ENCODE measurements at places on chromosomes 4 and X.

- no peak for DNase-seq
Observed at GRCh38 chrX:130295519-130296296, 27.0 kb upstream of the ZNF280C start.

- DNase-seq: no peak
Observed at GRCh38 chr4:148225639-148226038, 216.6 kb downstream of the NR3C2 start.

DNA sequence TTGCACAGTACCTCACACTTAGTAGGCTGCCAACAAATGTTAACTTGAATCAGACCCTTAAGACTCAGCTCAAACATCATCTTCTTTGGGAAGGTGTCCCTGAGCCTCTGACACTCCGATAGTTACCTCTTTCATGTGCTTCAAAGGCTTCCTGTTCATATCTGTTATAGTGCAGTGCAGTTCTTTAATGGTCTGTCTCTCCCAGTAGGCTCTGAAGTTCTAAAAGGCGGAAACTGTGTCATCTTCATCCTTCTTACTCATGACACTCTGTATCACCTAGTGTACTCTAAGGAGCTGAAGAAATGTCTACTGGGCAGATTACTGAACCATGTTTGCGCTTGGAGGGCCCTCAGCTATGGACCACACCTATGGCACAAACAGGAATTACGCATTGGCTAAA is 2.1 kb upstream of the DIAPH2 start:
- DNase-seq: no peak

- DNase-seq: peak; percentile 91
Observed at GRCh38 chr4:105181259-105181658, 34.6 kb downstream of the TET2 start.

DNA sequence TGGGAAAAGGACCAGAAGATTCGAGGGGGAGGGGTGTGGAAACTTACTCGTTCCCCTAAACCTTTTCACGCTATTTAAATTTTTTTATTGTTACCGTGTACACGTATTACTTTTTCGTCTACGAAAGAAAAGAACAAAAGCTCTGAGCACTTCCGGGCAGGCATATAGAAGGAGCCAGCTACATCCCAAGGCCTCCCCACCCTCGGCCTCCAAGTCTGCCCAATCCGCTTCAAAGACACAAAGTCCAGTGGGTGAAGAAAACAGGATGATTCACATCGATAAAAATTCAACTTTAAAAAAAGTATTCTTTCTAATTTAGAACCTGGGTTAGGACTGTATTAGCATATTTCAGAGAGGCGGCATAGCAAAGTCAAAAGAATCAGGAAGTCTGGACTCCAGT is 23.1 kb downstream of the SEL1L3 start:
- peak; percentile 38 for DNase-seq

DNA sequence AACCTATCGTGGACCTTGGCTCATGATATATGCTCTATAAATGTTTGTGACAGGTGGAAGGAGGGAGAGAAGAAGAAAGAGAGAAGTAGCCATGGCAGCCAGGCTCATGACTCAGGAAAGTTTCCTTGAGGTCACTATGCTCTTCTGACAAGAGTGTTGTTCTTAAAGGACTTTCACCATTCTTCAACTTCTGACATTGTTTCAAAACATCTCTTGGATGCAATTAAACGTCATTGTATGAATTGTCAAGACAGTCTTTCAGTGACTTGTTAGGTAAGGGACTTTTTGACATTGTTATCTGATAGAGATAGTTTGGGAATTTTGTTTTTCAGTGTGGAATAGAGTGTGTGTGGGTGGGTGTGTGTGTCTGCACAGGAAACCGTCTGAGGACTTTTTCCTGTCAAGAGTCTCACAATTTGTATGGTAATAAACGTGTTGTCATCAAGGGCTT is 617.0 kb downstream of the MID1IP1 start:
- no peak for DNase-seq

DNA sequence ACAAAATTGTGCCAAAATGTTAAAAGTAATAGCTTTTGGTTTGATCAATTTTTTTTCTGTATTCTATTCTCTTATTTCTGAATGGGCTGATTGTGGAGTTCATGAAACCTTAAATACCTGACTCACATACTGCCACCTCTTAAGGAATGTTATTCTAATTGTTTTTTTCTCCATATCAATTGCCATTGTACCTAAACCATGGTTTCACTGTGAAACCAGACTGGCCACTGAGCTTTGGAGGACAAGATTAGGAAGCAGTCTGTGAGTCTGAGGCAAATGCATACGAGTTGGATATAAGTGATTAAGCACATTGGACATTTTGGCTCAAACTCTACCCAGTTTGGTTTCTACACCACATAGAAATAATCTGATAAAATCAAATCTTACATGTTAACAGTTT is 184.0 kb downstream of the IQCM start:
- no peak for DNase-seq

GRCh38 chr4:108396900-108397497 is 223.4 kb upstream of the RPL34 start:
- peak; percentile 69 for DNase-seq

GRCh38 chr4:114015444-114015899 is 36.0 kb upstream of the ARSJ start:
- no peak for DNase-seq

GRCh38 chr4:156517956-156518355 is 453.6 kb downstream of the PDGFC start:
- no peak for DNase-seq

DNA sequence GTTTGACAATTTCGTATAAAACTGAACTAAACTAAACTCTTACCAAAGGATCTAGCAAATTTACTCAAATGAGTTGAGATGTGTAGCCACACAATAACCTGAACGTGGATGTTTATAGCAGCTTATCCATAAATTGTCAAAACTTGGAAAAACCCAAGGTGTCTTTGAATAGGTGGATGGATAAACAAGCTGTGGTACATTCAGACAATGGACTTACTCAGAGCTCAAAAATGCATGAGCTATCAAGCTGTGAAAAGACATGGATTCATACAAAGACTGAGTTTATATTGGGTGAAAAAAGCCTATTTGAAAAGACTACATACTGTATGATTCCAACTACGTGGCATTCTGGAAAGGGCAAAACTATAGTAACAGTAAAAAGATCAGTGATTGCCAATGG is 69.5 kb downstream of the LARP1B start:
- peak; percentile 84 for DNase-seq

DNA sequence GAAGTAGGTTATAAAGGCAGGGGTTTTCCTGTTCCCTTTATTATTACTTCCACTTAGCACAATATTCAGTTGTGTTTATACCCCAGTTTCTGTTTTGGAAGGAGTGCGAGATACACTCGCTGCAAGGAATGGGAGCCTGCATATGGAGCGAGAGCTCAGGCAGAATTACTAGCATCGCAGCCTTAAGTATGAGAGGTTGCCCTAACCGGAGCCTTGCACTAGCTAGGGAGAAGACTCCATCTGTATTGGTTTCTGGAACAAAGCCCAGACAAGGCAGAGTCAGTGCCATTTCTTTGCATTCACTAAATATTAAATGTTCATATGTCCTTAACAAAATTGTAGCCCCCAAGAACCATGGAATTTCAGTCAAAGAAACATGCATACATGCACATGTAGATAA is 6.2 kb upstream of the DCTD start:
- DNase-seq: no peak

DNA sequence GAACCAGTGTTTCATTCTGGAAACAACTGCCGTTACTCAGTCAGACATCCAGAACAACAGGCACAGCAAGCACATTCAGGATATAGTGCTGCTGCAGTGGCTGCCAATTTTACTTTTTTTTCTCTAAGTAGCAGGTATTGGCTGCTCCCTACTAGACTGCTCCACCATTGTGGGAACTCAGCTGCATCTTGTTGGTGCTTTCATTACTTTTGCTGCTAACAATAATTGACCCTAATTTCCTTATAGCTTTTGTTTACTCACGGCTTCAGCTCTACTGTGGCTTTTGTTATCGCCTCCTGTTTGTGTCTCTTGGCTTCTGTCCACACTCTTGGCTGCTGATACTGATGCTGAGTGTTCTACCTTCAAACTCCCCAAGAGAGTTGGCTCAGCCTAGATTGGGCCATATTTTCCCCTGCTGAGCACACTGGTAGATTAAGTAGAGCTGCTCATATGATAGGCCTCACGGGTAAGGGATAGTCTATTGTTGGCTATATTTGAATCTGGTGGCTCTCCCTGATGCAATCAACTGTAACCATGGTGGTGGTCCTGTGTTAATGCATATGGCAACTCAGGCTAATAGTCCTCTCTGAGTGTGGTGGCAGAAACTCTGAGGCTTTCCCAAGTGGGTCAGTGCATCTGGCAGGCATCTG is 44.5 kb upstream of the IL2 start:
- no peak for DNase-seq

- no peak for DNase-seq
Observed at GRCh38 chr4:169250796-169251195, 20.0 kb downstream of the SH3RF1 start.

- DNase-seq: no peak
Observed at GRCh38 chr4:46975812-46976553, 17.4 kb downstream of the GABRA4 start.

- DNase-seq: no peak
Observed at GRCh38 chr4:2354118-2354517, 64.3 kb downstream of the ZFYVE28 start.

- no peak for DNase-seq
Observed at GRCh38 chr4:6634746-6635145, 5.7 kb upstream of the MRFAP1 start.

DNA sequence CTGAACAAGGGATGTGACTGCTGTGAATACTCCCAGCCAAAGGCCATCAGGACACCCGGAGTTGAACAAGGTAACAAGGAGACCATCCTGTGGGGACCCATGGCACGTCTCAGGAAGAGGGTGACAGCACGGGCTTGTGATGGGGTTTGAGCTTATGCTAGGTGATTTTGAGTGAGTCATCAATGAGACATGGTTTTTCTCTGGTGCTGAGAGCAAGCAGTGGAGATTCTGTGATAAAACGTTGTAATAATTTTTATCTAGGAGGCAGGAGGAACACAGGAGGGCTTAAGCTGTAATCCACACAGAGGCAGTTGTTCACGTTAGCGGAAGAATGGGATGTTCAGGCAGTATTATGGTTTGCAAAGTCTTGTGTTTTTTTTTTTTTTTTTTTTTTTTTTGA is 36.0 kb downstream of the TRIML1 start:
- no peak for DNase-seq

DNA sequence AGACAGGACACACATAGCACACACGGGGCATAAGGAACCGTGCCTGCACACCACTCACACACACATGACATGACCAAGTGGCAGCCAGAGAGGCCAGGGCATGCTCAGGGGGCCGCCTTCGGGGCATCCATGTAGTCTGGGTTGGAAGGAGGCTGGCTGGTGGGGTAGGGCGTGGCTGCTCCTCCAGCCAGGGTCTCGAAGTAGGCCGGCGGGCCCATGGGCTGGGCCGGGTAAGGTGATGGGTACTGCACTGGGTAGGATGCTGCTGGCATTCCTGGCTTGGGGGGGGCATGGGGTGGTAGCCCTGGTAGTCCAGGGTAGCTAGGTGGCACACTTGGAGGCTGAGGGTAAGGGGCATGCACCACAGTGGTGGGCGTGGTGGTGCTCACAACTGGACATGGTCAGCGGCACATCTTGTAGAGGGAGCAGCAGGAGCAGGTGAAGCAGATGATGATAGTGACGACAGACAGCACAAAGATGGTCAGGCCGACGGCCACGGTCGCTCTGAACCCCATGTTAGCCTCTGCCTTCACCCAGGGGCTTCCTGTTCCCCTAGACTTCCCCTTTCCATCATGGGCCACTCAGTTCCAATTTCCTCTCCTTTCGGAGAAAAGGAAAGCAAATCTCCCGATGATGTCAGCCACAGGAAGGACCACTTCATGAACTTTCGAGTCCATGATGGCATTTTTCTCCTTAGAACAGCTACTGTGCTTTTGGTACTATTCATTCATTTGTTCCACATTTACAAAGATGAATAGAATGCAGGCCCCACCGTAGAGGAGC is 10.9 kb upstream of the DDX3X start:
- DNase-seq: no peak

- no peak for DNase-seq
Observed at GRCh38 chrX:8201896-8202331, 30.8 kb upstream of the VCX2 start.

GRCh38 chr4:145956288-145956890 is 17.8 kb upstream of the ZNF827 start:
- peak; percentile 54 for DNase-seq

DNA sequence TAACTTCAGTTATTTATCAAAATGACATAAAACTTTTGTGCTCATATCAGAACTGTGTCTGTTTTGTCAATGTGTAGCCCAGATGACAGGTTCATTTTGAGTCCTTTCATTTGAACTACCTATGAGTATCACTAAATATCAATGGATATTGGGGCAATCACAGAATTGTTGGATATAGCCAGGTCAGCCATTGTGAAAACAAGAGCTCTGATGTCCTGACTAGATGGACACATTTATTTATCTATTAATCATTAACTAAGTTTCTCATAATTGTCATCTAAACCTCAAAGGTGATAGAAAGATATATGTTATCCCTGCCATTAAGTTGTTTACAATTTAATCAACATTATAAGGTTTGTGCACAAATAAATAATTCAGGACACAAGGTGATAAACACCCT is 638.3 kb upstream of the GRIA3 start:
- DNase-seq: no peak

DNA sequence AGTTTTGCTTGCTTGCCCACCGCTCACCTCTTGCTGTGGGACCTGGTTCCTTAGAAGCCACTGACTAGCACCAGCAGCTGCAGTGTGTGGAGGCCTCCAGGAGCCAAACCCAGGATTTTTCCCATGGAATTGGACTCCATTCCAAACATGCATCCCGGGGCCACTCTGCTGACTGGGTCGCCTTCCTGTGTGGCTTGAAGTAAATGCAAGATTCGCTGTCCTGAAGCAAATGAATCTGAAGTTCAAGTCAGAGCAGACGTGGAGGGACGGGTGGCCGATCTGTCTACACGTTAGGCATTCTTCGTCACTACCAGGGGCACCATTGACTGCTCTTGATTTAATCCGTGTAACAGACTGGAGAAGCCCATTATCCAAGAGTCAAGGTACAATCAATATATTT is 109.0 kb downstream of the SHOX start:
- no peak for DNase-seq

- DNase-seq: no peak
Observed at GRCh38 chr4:174260099-174260498, 23.4 kb downstream of the FBXO8 start.

DNA sequence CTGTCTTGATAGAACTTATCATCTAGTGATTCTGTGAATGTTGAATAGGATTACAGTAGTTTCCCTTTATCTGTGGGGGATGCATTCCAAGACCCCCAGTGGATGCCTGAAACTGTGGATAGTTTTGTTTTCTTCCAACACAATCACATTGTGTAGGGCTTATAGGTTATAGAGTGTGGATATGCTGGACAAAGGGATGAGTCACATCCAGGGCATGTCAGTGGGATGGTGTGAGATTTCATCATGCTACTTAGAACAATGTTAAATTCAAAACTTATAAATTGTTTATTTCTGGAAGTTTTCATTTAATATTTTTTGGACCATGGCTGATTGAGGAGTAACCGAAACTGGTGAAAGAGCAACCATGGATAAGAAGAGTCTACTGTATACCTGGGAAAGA is 432.3 kb upstream of the ATOH1 start:
- DNase-seq: no peak

Data from HAP-1 (cell line).